Activated CD8-positive, alpha-beta memory T cell treated with anti-CD3 and anti-CD28 coated beads, Interleukin-2, amount 50 U/mL, for 48 hours (primary cell): ENCODE measurements at places on chromosomes 16 and 17.

GRCh38 chr17:74814453-74814852, 38.3 kb upstream of the NAT9 start:
- DNase-seq, result no peak

DNA sequence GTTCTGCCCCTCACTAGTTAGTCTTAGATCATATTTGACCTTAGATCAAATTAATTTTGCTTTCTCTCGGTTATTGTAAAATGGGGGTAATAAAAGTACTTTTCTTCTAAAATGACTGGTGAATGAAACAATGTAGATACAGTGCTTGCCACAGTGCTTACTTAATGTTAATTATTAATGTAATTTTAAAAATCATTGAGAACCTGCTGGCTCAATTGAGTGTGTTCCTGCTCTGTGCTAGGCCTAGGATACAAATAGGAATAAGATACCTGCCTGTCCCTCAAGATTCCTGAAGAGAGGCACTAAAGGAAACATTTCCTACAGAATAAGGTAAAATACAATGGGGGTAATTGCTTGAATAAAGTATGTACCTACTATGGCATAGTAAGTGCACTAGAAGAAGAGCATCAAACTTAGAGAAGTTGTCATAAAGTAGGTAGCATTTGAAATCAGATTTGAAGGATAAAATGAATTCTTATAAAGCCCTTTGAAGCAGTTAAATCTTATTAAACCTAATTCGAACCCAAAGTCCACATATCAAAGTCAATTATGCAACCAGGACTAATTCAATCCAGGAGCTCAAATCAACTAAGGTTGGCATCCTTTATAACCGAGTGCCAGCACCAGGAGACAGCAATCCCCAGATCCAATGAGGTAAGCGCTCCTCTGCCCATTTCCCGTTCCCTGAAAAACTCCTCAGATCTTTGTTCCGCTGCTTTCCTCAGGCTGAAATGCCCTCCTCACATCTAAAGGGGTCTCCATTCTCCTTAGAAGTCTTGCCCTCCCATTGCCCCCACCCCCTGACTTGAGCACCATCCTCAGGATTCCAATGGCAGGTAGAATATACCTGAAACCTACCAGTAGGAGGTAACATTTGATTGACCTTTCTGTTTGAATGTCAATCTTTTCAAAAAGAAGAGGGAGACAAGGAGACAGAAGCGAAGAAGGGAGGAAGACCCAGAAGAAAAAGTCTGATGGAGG, 2.4 kb upstream of the MED13 start:
- DNase-seq, result no peak

DNA sequence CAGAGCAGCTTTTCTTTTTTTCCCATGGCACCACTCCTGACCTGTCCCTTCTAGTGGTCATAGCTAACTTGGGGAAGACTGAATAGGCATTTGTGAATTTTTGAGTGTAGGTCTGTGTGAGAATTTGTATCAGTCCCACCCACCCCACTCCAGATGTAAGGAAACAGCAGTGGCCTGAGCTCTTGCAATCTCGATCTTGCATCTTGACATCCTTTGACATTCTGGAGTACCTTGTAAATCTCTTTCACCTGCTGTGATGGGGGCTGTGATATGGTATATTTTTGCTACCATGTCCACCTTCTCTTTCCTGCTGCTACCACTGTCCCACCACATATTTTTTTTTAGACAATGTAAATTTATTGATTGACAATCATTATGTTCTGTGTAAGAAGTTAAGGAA, 289.3 kb downstream of the MAP2K6 start:
- DNase-seq, result no peak

- DNase-seq, result no peak
Observed at GRCh38 chr17:45904866-45905265, 10.5 kb downstream of the MAPT start.

DNA sequence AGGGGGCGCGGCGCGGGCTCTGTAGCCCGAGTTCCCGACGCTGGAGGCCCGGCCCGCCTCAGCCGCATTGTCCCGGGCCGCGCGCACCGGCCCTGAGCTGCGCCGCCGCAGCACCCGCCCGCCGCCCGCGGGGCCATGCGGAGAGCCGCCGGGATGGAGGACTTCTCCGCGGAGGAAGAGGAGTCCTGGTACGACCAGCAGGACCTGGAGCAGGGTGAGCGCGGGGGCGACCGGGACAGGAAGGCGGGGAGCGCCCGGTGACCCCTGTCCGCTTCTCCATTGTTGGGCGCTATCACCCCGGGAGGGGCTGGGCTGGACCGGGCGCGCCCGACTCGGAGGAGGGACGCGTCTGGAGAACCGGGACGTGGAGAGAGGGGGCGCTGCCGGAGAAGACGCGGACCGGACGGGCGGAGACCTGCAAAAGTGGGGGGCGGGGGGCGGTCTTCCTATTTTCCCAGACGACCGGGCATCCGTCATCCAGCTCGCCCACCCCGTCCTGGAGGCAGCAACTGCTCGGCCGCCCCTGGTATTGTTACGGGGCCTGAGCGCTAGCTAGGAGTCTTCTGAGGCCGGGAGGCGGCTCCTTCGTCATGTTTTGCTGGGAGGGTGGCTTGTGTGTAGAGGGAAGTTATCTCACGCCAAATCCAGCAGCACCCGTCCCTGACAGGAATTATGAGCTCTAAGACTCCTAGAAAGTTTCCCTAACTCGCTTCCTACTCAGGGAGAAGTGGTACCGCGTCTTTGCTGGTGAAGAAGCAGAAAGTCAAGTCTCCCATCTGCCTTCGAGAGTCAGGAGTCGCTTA, 678 bp downstream of the CDR2L start:
- peak; percentile 63 for DNase-seq

- no peak for DNase-seq
Observed at GRCh38 chr17:35773679-35774425, 13.2 kb downstream of the C17orf50 start.

- DNase-seq, result no peak
Observed at GRCh38 chr16:83720981-83721380, 86.8 kb upstream of the HSBP1 start.
